Femur (tissue), 1 donor: ENCODE measurements at places on chromosomes 6 and 20.
A peak's percentile ranks its signal among the peaks of the same experiment; 100 is the strongest.

GRCh38 chr20:63071541-63072181 is 64.9 kb upstream of the BHLHE23 start:
- DNase-seq = no peak

- DNase-seq = no peak
Observed at GRCh38 chr6:42051268-42051653, 937 bp downstream of the TAF8 start.

- no peak for DNase-seq
Observed at GRCh38 chr6:357791-358341, 33.7 kb upstream of the IRF4 start.

DNA sequence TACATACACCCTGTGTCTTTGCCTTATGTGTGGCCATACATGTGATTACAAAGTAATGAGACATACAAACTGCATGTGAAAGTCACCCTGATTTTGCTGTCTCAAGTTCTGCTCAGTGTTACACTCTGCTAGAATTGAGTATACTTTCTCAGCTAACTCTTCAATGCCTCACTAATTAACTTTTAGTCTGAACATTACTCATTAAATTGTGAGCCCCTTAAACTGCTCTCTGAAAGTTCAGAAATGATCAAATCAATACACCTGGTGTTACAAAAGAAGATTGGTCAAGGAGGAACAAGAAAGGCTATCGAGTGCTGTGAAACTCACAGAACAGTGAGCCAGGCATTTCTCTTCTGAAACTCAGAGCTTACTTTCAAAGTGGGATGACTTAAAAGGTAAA is 71.3 kb downstream of the MKKS start:
- no peak for DNase-seq

- no peak for DNase-seq
Observed at GRCh38 chr20:37295595-37295994, 6.1 kb downstream of the MANBAL start.

- no peak for DNase-seq
Observed at GRCh38 chr20:16759181-16759563, 11.0 kb downstream of the OTOR start.

GRCh38 chr6:158772851-158773371 is 46.3 kb downstream of the EZR start:
- no peak for DNase-seq

DNA sequence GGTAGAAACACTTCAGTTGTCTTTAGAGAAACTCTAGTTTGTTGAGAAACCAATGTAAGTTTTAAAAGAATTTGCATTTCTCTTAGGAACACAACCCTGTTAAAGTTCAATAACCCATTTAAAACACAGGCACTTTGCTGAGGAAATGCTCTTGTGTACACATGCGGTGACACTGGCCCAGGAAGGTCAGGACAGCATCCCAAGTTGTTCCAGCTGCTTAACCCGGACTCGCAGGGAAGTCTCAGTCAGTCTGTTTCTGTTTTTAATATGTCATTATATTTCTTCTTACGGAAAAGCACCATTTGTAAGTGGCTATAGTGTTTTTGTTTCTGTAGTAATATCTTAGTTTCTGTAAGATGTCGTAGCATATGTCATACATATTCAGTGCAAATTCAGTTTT is 36.9 kb downstream of the RIN2 start:
- no peak for DNase-seq

DNA sequence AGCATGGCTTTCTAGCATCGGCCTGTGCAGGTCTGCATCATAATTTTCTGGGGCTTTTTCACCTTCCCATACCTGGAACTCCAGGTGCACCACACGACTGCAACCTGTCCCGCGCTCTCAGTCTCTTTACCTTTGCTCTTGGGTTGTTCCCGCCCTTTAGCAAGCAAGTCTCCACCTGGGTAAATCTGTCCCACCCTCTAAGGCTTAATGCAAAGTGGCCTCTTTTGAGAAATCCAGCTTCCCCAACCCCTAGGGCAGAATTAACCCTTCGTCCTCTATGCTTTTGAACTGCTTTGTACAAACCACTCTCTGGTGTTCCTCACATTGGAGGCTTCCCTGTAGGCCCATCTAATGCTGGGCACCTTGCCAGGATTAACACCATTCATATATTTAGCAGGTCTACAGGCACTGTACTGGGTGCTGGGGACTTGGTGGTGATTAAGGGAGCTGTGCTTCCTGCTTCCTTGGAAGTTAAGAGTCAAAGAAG is 2.8 kb downstream of the ITPR3 start:
- DNase-seq = no peak

GRCh38 chr6:6772751-6773150 is 184.2 kb downstream of the LY86 start:
- DNase-seq = no peak

GRCh38 chr6:62775427-62776022 is 435.7 kb upstream of the FKBP1C start:
- no peak for DNase-seq

- DNase-seq = no peak
Observed at GRCh38 chr6:129498541-129498940, 211.4 kb downstream of the ARHGAP18 start.

GRCh38 chr6:69487688-69488087 is 309.1 kb downstream of the LMBRD1 start:
- DNase-seq = no peak

- no peak for DNase-seq
Observed at GRCh38 chr6:46541556-46541955, 50.3 kb upstream of the RCAN2 start.

GRCh38 chr6:53581856-53582255 is 37.0 kb upstream of the GCLC start:
- DNase-seq = no peak

GRCh38 chr6:84500726-84501125 is 263.7 kb downstream of the TBX18 start:
- DNase-seq = no peak

- peak; percentile 24 for DNase-seq
Observed at GRCh38 chr6:97215157-97215769, 67.8 kb downstream of the MMS22L start.

GRCh38 chr6:122405417-122405816 is 6.0 kb downstream of the HSF2 start:
- no peak for DNase-seq

DNA sequence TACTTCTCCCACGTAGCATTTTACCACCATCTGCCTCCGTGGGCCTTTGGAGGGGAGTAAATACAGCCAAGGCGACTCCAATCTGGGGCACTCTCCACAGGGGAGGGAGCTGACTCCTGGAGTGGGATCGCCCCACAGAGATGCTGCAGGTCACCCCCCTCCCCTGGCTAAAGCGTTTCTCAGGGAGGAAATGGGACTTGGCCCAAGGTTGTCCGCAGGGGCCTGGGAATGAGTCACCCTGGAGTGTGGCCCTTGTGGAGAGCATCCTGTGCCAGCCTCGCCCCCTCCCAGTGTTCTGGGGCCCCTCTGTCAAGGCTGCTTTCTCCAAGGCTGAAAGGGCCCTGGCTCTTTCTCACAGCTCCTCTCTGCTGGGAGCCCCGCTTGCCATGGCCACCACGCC is 84.5 kb upstream of the QKI start:
- DNase-seq = peak; percentile 17

- DNase-seq = no peak
Observed at GRCh38 chr6:25165177-25165576, 114.0 kb upstream of the CARMIL1 start.

DNA sequence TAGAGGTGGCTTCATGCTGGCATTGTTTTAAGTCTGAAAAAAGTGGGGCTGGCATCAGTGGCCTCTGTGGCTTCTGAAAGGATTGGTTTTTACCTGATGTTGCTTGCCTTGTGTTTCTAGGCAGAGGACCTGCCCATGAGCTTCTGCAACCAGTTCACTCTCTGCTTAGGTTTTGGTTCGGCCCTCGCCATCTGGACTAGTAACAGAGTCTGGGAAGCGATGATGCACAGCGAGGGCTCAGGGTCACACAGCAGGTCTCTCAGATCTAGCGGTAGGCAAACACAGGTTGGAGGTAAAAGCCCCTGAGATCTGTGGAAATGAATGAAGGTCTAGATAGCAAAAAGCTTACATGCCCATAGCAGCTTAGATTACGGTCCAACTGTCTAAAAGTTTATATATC is 6.8 kb upstream of the RBL1 start:
- DNase-seq = no peak

DNA sequence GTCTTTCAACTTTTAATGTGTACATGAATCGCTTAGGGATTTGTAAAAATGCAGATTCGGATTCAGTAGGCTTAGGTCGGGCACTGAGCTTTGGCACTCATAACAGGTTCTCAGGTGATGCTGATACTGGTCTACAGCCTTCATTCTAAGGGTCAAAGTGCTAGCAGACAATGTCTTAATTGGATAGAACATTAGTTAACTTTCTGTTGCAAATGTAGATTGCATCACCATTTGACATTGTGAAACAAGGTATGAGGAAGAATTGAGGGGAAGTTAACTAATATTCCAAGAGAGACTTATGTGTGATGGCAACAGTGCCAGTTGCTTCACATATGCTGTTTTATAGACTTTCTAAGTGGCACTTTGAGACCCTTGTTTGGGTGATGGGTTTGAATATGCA is 86.9 kb downstream of the MLIP start:
- no peak for DNase-seq

GRCh38 chr6:167049275-167049674 is 50.1 kb downstream of the CEP43 start:
- DNase-seq = no peak

DNA sequence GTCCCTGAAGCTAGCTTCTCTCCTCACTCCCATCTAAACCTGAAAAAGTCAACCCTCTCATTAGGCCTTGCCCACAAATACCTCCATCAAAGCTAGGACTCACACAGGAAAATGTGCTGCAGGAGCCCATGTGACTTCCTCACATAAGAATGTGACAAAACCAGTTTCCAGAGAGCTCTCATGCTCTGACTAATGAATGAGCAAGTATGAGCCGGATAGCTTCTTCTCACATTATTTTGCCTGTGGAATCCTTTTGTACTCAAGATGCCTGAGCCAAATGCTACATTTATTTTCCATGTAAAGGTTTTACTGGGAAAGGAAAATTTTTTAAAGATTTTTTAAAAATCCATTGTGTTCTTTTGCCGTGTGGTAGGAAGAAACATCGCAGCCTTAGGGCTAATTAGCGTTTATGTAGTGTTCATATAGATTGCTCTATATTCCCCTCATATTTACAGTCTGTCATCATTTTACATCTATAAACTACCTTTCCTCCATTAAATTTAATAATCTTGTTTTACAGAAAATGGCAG is 68.6 kb upstream of the CCN6 start:
- no peak for DNase-seq

DNA sequence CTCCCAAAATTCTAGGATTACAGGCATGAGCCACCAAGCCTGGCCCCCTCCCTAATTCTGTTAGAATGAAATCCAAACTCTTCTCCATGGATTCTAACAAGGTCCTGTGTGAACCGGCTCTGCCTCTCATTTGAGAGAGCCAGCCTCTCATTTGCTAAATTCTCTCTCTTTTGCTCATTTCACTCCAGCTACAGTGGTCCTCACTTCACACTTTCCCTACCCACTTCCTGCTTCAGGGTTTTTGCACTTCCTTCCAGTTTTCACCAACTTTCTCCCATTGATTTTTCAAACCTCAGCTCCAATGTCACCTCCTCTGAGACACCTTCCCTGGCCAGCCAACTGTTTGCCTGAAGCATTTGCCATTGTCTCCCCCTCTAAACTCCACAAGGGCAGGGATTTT is 5.1 kb downstream of the COX4I2 start:
- no peak for DNase-seq

- no peak for DNase-seq
Observed at GRCh38 chr6:12356431-12356830, 66.3 kb downstream of the EDN1 start.

GRCh38 chr20:63215101-63216040 is 560 bp downstream of the YTHDF1 start:
- no peak for DNase-seq

GRCh38 chr20:62020935-62021701 is 44.6 kb downstream of the TAF4 start:
- peak; percentile 85 for DNase-seq

- no peak for DNase-seq
Observed at GRCh38 chr6:143109196-143109595, 48.5 kb downstream of the AIG1 start.

DNA sequence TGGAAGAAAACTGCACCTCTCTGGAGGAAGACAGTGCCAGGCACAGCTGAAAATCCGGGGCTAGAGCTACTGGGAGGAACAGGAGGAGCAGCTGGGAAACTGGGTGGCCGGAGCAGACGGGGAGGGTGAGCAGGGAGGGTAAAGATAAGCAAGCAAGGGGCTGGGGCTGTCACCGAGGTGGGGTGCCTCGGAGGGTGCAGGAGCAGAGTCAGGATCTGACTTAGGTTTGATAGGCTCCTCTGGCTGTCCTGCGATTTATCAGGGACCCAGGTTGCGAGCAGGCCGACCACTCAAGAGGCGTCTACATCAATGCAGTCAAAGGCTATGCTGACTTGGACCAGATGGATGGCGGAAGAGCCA is 12.3 kb downstream of the TSHZ2 start:
- no peak for DNase-seq
